Left ventricle myocardium inferior (tissue), 1 donor: ENCODE measurements at places on chromosomes 4 and X.

DNA sequence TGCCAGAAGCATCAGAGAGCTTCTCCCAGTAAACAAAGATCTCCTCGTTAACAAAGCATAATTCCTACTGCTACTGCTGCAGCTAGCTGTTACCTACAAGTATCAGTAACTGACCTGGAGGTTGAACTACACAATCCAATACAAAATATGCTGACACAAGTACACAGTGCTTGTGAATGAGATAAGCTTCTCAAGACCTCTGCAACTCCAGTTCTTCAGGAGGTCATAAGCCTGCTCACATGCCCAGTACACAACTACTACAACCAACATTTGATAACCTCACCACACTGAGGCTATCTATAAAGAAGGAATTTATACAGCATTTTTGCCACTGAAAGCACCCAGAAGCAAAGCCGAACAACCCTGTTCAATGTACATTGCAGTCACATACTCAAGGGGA lies 66.7 kb upstream of the SMARCAD1 start:
- no peak for DNase-seq

- no peak for DNase-seq
Observed at GRCh38 chr4:69617083-69617694, 22.3 kb downstream of the UGT2A2 start.

DNA sequence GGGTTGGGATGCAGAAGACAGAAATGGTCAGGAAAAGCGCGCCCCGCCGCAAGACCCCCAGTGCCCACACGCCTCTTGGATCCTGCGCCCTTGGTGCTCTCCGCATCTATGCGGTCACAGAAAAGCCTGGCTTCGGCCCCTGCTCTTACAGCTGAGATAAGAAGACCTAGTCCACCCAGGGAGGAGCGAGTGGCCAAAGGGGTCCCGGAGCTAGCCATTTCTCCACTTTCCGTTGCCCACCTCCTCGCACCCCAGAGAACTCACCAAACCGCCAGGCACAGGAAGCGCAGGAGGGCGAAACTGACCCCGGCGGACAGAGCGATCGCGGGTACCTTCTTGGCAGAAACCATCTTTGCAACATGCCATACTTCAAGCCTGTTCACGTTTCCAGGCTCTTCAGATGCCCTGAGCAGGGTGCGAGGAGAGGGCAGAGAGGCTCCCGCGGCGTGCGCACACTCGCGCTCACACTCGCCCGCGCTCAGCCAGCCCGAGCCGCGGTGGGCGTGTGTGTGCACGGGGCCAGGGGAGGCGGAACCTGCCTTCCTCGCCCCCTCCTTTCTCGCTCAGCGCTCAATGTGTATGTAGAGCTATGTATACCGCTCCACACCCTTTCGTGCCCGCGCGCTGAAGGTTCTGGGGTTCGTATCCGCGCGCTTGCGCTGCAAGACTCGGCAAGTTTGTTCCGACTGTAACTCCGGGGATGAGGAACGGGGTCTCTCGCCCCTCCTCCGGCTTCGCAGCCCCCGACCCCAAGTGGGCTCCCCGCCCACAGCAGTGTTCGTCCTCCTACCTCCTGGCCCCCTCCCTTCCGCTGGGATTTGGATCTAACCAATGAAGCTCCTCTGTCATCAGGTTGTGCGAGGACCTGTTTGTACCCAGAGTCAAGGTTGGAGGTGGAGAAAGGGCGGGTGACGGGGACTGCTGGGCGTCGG lies at the start of gene GABRA4:
GABRA4 (minus strand) TSS at position 507 of the 932 bp plus-strand sequence; CDS start at position 350, 157 bp downstream.
- DNase-seq, result no peak

DNA sequence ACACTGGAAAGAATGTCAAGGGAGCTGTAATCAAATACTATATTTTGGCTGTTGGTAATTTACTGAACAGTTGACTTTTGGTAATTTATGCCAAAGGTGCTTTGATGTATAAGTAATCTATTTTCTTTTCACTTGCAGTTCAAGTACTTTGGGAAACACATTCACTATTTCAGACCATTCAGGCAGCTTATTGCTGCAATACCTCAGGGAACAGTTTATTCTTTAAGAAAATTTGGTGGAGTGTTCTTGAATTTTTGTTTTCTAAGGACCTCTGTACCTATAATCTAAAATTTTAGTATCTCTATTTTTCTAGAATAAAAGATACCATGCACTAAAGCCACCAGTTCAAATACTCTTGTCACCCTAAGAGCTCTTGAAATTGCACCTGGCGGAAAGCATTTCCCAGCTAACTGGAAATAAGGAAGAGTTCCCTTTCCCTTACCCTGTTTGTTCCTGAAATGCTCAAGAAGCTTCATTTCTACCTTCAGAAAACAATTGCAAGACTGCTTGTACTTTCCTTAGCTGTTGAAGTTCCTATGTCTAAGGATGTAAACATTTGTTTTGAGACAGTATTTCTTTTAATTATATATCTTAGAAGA lies 633.5 kb upstream of the FAT1 start:
- DNase-seq, result no peak

GRCh38 chrX:54496936-54497335 lies 902 bp upstream of the FGD1 start:
- DNase-seq, result no peak

- DNase-seq, result no peak
Observed at GRCh38 chrX:13545726-13546125, 23.7 kb upstream of the EGFL6 start.

DNA sequence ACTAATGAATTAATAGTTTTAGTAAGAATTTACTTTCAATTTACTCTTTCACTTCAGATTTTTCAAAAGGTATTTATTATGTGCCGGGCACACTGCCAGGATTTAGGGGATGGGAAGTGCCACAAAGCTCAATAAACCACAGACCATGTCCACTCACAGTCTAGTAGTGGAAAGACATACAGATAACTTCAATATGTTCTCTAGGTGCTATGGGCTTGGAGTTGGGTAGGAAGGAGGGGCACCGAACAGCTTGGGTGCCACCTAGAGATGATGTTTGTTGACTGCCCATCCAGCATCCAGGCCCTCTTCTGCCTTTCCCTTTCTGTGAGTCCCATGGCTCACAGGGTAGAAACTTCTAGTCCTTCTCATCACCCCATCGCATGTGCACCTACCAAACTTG lies 17.8 kb downstream of the MFAP3L start:
- DNase-seq, result no peak

DNA sequence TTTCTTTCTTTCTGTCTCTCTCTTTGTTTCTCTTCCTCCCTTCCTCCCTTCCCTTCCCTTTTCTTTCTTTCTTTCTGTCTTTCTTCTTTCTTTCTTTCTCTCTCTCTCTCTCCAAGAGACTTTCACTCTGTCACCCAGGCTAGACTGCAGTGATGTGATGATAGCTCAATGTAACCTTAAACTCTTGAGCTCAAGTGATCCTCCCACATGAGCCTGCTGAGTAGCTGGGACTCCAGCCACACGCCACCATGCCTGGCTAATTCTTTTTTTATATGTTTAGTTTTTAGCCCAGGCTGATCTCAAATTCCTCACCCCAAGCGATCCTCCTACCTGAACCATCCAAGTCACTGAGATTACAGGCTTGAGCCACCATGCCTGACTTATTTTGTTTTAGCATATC lies 64.3 kb upstream of the EMCN start:
- DNase-seq, result no peak

GRCh38 chr4:128590773-128591172 lies 218.7 kb upstream of the JADE1 start:
- no peak for DNase-seq

- DNase-seq, result peak; percentile 59
Observed at GRCh38 chr4:52911684-52912294, 49.7 kb downstream of the RASL11B start.

DNA sequence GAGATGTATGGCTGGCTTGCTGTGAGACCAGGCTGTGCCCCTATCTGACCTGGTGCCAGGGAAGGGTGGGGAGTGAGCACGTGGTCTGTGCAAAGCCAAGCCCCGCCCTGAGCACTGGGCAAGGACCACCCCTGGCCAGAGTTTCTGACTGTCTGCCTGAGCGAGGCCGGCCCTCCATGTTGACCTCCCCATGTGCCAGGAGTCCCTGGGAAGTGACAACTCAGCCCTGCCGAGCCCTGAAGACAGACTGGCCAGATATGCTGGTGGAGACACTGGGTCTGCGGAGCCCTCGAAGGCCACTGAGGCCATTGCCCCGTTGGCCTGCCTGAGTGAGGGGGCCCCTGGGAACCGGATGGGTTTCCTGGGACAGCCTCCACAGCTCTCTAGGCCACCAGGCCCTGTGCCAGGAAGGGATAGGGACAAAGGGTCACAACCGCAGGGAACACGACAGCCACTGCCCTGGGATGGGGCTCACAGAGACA lies 7.1 kb upstream of the BGN start:
- DNase-seq, result peak; percentile 41

- DNase-seq, result no peak
Observed at GRCh38 chr4:12979797-12980196, 504.3 kb downstream of the RAB28 start.

- DNase-seq, result no peak
Observed at GRCh38 chr4:76897536-76898384, at the start of gene SOWAHB. TSS of gene SOWAHB (minus strand) at chr4:76898144. CDS start at chr4:76897849, 295 bp downstream.

DNA sequence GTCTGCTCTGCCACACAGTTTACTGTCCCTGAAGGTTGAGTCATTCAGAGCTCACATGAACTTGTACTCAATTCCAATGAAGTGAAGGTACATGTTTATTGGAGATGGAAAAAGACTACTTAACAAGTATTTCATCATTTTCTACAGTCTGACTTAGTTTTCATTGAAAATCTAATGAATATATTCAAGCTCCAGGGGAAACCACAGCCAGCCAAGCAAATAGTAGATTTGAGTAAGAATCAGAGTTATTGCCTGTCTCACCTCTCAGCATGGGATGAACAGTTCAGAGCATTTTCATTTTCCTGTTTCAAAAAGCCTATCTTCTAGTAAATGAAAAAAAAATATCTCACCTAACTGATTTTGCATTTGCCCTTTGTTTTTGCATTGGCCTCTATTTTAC lies 1249.4 kb upstream of the DIAPH2 start:
- no peak for DNase-seq

- no peak for DNase-seq
Observed at GRCh38 chr4:95156452-95156765, 392.4 kb downstream of the UNC5C start.

- no peak for DNase-seq
Observed at GRCh38 chr4:104930298-104930697, 216.4 kb upstream of the TET2 start.

- no peak for DNase-seq
Observed at GRCh38 chr4:116272336-116272735, 813.0 kb downstream of the TRAM1L1 start.

DNA sequence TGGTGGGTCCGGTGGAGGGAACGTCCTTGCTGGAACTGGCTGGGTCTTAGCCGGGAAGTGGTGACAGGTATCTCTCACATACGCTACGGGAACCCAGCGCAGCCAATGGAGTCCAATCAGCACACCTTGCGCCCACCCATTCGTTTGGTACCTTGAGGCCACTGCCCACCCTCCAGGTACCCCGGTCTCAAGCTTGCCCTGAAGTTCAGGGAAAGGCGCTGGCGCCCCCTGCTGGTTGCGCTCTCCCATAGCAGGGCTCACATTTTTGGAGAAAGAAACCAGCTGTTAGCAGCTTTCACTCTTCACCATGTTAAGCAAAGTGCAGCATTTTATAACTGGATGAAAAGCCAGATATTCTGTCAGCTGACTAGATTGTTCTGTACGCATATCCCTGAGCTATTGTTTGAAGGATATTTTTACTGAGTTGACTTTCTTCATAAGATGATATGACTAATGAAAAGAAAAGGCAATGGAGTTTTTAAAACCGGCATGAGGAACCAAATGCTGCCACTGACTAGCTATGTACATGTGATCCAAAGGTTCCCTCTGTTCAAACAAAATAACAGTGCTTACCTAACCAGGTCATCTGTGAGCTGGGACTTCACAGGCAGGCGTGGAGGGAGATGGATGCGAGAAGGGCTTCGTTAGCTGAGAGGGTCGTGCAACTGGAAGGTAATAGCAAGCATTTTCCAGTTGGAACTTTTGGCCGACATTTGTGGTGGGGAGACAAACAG lies 43.7 kb downstream of the OTOP1 start:
- no peak for DNase-seq

GRCh38 chr4:62320612-62321011 lies 1120.5 kb downstream of the ADGRL3 start:
- DNase-seq, result no peak

DNA sequence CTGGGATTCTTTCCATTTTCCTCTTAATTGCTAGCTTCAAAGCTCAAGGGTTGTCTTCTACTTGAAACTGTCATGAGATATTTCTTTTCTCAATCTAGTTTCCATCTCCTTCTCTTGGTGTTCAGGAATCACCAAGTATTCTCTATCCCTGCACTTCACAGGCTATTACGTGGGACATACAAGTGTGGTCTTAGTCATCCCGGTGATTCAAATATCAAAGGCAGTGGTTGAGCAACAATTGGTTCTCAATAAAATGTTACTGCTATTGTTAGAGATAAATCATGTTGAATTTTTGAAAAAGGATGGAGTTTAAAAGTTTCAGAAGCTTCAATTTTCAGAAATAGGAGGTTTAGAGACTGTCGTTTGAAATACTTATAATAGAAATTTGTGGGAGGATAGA lies 812.9 kb downstream of the FSTL5 start:
- DNase-seq, result no peak

DNA sequence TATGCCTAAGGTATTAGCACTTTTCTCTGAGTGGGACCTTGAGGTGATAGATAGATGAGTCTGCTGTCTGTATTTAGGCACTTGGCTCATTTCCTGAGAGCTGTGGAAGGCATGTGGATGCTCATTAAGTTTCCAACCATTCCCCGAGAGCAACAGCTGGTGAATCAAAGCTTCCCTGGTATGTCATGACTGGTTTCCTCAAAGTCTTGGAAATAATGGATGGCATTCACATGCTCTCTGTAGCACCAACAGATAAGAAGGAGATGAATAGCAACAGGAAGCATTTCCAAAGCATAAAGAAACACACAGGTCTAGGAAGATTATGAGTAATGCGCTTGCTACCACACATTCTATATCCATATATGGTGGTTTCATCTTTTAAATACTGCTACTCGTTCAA lies 118.3 kb upstream of the ETNPPL start:
- no peak for DNase-seq

- no peak for DNase-seq
Observed at GRCh38 chr4:133537780-133538281, 388.7 kb downstream of the PCDH10 start.

DNA sequence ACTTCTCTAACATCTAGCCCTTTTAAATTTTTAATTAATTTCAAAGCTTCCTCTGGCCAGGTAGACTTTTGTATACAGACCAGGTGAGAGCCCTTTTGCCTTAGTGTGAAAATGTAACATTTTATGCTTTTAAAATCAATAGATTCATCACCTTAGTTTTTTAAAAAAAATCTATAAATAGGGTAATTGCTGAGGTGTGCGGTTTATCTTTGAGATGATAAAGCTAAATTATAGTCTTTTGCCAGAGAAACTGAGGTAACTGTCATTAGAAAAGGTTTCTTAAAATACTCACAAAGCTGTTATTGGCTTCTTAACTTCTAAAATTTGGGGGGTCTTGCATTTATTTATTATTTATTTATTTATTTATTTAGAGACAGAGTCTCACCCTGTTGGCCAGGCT lies 62.9 kb downstream of the NELFA start:
- no peak for DNase-seq
